Left kidney (tissue), 8 donors: ENCODE measurements at places on chromosomes 5 and 9. TPM values are rescaled to one million over a fixed set of nuclear protein-coding genes. Genes with fewer than 3 reads are reported as not detected.

Gene ROR2
- polyA plus RNA-seq: 17.1 TPM

Gene GRIN3A
- polyA plus RNA-seq: 1.9 TPM

Gene FAM200C
- polyA plus RNA-seq: 18.8 TPM

Gene THBS4
- polyA plus RNA-seq: 17.7 TPM

Gene LRRC19
- polyA plus RNA-seq: 19.4 TPM

Gene MVB12B
- polyA plus RNA-seq: 15.0 TPM

Gene CCNO
- polyA plus RNA-seq: 6.5 TPM

Gene FOXD4L5
- 0.27 TPM for polyA plus RNA-seq

Gene IL31RA
- 0.12 TPM for polyA plus RNA-seq

Gene CAVIN4
- polyA plus RNA-seq: 5.5 TPM

Gene CEP78
- 52.9 TPM for polyA plus RNA-seq

Gene KCNV2
- polyA plus RNA-seq: 0.27 TPM

Gene MARVELD2
- 30.5 TPM for polyA plus RNA-seq

Gene CDH18
- 2.0 TPM for polyA plus RNA-seq

Gene STPG3
- 1.5 TPM for polyA plus RNA-seq

Gene PALM2AKAP2
- polyA plus RNA-seq: 11.0 TPM

Gene UAP1L1
- 6.9 TPM for polyA plus RNA-seq

Gene GOLM1
- polyA plus RNA-seq: 162 TPM

Gene FBP2
- polyA plus RNA-seq: 0.10 TPM
